ENCODE measurements at places on chromosomes 1 and 21. TPM values are rescaled to one million over a fixed set of nuclear protein-coding genes. Genes with fewer than 3 reads are reported as not detected.

Gene RASAL2
- total RNA-seq, result 30.2 TPM

Gene TTLL7
- 15.0 TPM for total RNA-seq

Gene SPRR2B
- not detected for total RNA-seq

Gene HSPA6
- total RNA-seq, result 7.1 TPM

Gene PCP4L1
- total RNA-seq, result 6.6 TPM

Gene OBSCN
- 20.3 TPM for total RNA-seq

Gene SH2D1B
- total RNA-seq, result 0.68 TPM

Gene LDLRAD1
- total RNA-seq, result 6.5 TPM

Gene CRYAA
- total RNA-seq, result not detected

Gene BGLAP
- 1.0 TPM for total RNA-seq

Gene PRAMEF33
- not detected for total RNA-seq

Gene FMN2
- 0.34 TPM for total RNA-seq

Gene DNM3
- 7.7 TPM for total RNA-seq

Gene FCN3
- 156 TPM for total RNA-seq

Gene C1orf226
- total RNA-seq, result 5.2 TPM

Gene BACE2
- 44.6 TPM for total RNA-seq

Gene PTPN14
- 36.8 TPM for total RNA-seq

Gene GSTM5
- 8.4 TPM for total RNA-seq

Gene NPHS2
- not detected for total RNA-seq

Gene DMRTA2
- total RNA-seq, result not detected

Gene TMEM52
- 1.6 TPM for total RNA-seq

Gene FAM167B
- 15.2 TPM for total RNA-seq

Gene EFNA3
- total RNA-seq, result 1.1 TPM

Gene RNU1-1
- total RNA-seq, result 3,444 TPM

Gene LCE1B
- not detected for total RNA-seq

Gene AKIRIN1
- total RNA-seq, result 47.5 TPM

Gene MAN1C1
- total RNA-seq, result 15.3 TPM

Gene TFF1
- total RNA-seq, result not detected

Gene GBP3
- 32.6 TPM for total RNA-seq

Gene CNR2
- 0.06 TPM for total RNA-seq

Gene S100B
- 2.0 TPM for total RNA-seq

Gene ZNF648
- total RNA-seq, result 0.10 TPM

Gene KRTAP21-2
- not detected for total RNA-seq

Gene SCYL3
- total RNA-seq, result 10.8 TPM

Gene LRRC3
- 5.7 TPM for total RNA-seq

Gene SPRR2D
- not detected for total RNA-seq

Gene PLPPR5
- 0.06 TPM for total RNA-seq

Gene UBQLN4
- total RNA-seq, result 28.7 TPM

Gene HES2
- total RNA-seq, result 6.6 TPM

Gene ST6GALNAC5
- total RNA-seq, result 18.9 TPM

Gene CACNA1S
- total RNA-seq, result not detected

Gene ETV3L
- total RNA-seq, result not detected

Gene TP73
- 2.7 TPM for total RNA-seq

Gene SLAMF8
- 15.2 TPM for total RNA-seq

Gene RIIAD1
- not detected for total RNA-seq

Gene PGLYRP4
- not detected for total RNA-seq

Gene LIN28A
- total RNA-seq, result not detected

Gene CDK18
- 19.7 TPM for total RNA-seq
